ENCODE measurements at places on chromosomes 6 and 20. TPM values are rescaled to one million over a fixed set of nuclear protein-coding genes. Genes with fewer than 3 reads are reported as not detected.

- no peak for DNase-seq
These were observed 41.2 kb downstream of the DUSP22 start for GRCh38 chr6:333379-334002.

- no peak for DNase-seq
These were observed 33.6 kb downstream of the APCDD1L start for GRCh38 chr20:58481481-58482021.

The PRL gene
- 1.1 TPM for total RNA-seq

GRCh38 chr6:125570526-125570925 is 178.9 kb upstream of the HEY2 start:
- no peak for DNase-seq

The C4A gene
- 43.2 TPM for total RNA-seq

- DNase-seq: no peak
These were observed 1.6 kb downstream of the TNFRSF6B start for GRCh38 chr20:63697868-63698545.

GRCh38 chr6:132265451-132266097 is 135.7 kb downstream of the MOXD1 start:
- no peak for DNase-seq

- DNase-seq: no peak
These were observed 155.9 kb upstream of the UST start for GRCh38 chr6:148590883-148591282.

- DNase-seq: no peak
These were observed 1326.3 kb upstream of the GJE1 start for GRCh38 chr6:140806431-140806830.

- DNase-seq: no peak
These were observed 37.0 kb upstream of the ECI2 start for GRCh38 chr6:4172368-4172767.

The APCDD1L gene
- total RNA-seq: 0.05 TPM

The LY6G6C gene
- total RNA-seq: not detected

The PLEKHG1 gene
- total RNA-seq: 27.2 TPM

- no peak for DNase-seq
These were observed 172.7 kb downstream of the SCP2D1 start for GRCh38 chr20:18986146-18986830.

The OR2H1 gene
- total RNA-seq: not detected

DNA sequence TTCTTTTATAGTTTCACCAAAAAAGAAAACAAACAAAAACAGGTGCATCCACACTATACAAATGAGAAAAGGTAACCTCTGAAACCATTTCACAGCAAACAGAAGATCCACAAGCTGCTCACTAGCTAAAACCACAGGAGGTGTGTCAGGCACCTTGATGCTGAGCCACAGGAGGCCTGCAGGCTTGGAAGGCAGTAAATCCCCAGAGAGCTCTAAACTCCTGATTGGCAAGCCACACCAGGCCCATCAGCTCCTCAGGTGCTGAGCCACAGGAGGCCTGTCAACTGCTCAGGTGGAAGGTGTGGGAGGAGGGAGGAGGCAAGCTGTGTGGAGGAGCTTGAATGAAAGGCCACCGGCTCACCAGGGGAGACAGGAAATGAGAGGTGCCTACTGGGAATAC is 273.0 kb downstream of the PKHD1 start:
- DNase-seq: no peak

All from thymus (tissue), 14 donors.